Thoracic aorta (tissue), 2 donors: ENCODE measurements at places on chromosomes 2 and 18. TPM values are rescaled to one million over a fixed set of nuclear protein-coding genes. Genes with fewer than 3 reads are reported as not detected.

Gene FBXO48
- total RNA-seq = 0.56 TPM

Gene RAD51AP2
- not detected for total RNA-seq

Gene GNAL
- 20.4 TPM for total RNA-seq

Gene ECEL1
- total RNA-seq = 1.6 TPM

Gene TRPM8
- total RNA-seq = not detected

Gene STARD6
- not detected for total RNA-seq

Gene CRYBA2
- total RNA-seq = not detected

Gene ZAP70
- 3.4 TPM for total RNA-seq

Gene GRB14
- total RNA-seq = 4.7 TPM

Gene HOXD12
- total RNA-seq = not detected

Gene KCNIP3
- total RNA-seq = 22.1 TPM

Gene CCL20
- 12.1 TPM for total RNA-seq

Gene C2orf72
- 0.14 TPM for total RNA-seq

Gene PTPRN
- total RNA-seq = not detected

Gene TRABD2A
- 1.8 TPM for total RNA-seq

Gene METAP1D
- 3.2 TPM for total RNA-seq

Gene ST6GAL2
- total RNA-seq = 900 TPM

Gene MALL
- 25.3 TPM for total RNA-seq

Gene ZFAND2B
- total RNA-seq = 83.8 TPM

Gene MYCN
- 0.21 TPM for total RNA-seq

Gene NCKAP5
- total RNA-seq = 1.9 TPM

Gene TMEM200C
- not detected for total RNA-seq

Gene ARHGAP28
- total RNA-seq = 0.41 TPM

Gene SOX11
- total RNA-seq = not detected

Gene RPRD1A
- total RNA-seq = 64.9 TPM

Gene IL36G
- total RNA-seq = not detected

Gene REG3A
- 2.8 TPM for total RNA-seq

Gene CD226
- total RNA-seq = 3.7 TPM

Gene RAB6C
- total RNA-seq = not detected

Gene GKN2
- not detected for total RNA-seq

Gene IL36RN
- total RNA-seq = not detected

Gene RGPD8
- total RNA-seq = 53.3 TPM

Gene RUFY4
- total RNA-seq = not detected
